G401 (cell line): ENCODE measurements at places on chromosomes 7 and 10. TPM values are rescaled to one million over a fixed set of nuclear protein-coding genes. Genes with fewer than 3 reads are reported as not detected.

GRCh38 chr7:70566671-70567070, 565.3 kb upstream of the GALNT17 start:
- no peak for DNase-seq

PHYHIPL gene
- not detected in 2 replicates for total RNA-seq

- DNase-seq = no peak
These were observed 130.7 kb upstream of the KMT2E start for GRCh38 chr7:104883248-104883717.

- no peak for DNase-seq
These were observed 147.9 kb downstream of the DGKB start for GRCh38 chr7:14754631-14755030.

DNA sequence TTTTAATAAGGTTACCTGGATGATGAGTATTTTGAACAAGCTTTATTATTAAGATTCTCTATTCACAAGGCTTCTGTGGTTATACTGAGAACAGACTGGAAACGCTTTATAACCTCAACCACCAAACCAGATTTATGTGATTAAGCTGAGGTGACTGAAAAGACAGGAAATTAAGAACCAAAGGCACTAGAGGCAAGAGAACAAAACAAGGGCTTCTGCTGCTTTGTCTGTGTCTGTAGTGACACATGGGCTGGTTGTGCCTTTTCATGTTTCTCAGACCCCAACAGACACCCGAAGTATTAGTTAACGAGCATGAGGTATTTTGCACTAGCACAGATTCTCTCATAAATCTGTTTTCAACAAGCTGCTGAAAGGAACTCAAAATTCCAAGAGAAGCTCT, 64.4 kb downstream of the RAPGEF5 start:
- no peak for DNase-seq

DNA sequence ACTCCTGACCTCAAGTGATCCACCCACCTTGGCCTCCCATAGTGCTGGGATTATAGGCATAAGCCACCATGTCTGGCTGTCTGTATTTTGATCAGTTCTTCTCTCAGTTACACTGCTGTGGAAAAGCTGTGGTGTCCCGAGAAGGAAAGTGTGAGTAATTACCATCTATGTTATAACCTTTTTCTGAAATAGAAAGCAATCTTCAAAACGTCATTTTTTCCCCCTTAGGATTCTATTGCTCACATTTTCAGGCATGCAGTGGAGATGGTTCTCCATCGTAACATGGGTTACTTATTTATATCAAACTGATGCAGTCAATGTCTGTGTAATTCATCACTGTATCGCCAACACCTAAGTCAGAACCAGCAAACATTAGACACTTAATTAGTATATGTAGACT, 103.5 kb upstream of the FAM3C start:
- no peak for DNase-seq

LARP4B gene
- 15.2 and 24.3 TPM in 2 replicates for total RNA-seq
